Frontal cortex (tissue), 4 donors: ENCODE measurements at places on chromosomes 13 and 19. TPM values are rescaled to one million over a fixed set of nuclear protein-coding genes. Genes with fewer than 3 reads are reported as not detected.

GRCh38 chr13:28415994-28416421, 78.9 kb downstream of the FLT1 start:
- no peak for DNase-seq

DNA sequence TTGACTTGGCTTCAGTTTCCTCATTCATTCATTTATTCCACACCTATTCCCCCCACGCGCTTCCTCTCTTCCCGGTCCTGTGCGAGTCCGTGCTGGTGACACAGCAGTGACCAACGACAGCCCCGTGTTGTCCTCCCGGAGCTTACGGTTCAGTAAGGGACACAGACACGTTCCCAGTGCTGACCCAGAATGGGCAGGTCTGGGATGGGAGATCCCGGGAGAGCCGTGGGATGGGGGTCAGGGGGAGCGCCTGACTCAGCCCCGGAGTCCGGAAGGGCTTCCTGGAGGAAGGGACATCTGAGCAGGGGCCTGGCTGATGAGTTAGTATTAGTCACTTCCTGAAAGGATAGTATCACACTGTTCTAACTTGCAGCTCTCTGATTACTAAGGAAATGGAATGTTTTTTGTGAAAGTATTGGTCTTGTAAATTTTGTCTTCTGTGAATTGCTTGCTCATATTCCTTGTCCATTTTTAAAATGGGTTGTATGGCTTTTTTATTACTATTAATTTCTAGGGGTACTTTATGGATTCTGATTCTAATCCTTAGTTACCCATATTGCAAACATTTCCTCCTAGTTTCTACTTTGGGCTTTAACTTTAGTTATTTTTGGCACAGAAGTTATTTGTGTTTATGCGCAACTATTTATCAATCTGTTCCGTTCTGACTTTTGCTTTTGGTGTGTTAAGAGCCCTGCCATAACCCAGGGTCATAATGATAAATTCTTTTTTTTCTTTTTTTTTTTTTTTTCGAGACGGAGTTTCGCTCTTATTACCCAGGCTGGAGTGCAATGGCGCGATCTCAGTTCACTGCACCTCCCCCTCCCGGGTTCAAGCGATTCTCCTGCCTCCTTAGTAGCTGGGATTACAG, 708 bp upstream of the ERCC1 start:
- DNase-seq = no peak

Gene GPR108
- 8.6 TPM for total RNA-seq

DNA sequence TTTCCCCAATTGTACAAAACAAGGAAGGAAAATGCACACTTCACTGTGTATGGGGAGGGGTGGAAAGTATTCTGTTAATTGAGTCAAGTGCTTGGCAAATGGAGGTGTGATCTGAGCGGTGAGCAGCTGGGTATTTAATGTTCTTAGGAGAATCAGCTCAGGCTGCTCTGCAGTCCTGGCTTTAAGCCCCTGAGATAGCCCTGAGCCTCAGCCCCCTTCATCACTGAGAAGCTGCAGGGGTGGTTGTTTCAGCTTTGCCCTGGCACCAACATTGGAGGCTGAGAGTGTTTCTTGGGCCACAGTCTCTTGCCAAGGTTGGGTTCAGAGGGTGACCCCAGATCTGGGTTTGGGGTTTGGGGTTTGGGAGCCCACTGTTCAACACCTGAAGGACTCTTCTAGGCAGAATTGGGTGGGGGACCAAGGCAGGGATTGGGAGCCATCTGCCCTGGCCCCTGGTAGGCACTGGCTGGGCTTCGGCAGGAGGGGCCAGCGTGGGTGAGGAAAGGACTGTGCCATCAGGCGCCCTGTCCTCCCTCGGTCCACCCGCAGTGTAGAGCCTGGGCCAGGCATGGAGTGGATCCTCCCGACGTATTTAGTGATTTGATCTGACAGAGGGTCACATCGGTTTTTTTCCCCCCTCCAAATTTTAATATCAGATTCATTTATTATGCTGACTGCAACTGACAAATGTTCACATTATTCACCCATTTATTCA, 66.7 kb upstream of the ZNF536 start:
- DNase-seq = no peak

Gene ZNF790
- 26.1 TPM for total RNA-seq

GRCh38 chr13:27644302-27644701, 22.6 kb downstream of the POLR1D start:
- no peak for DNase-seq

GRCh38 chr19:43489979-43490599, 14.5 kb downstream of the PHLDB3 start:
- DNase-seq = no peak

GRCh38 chr13:79160818-79161217, 245.2 kb downstream of the RBM26 start:
- no peak for DNase-seq

Gene RNF17
- 3.3 TPM for total RNA-seq

Gene FPR1
- total RNA-seq = 4.5 TPM

- DNase-seq = no peak
Measured at GRCh38 chr13:50128428-50128931, 113.2 kb downstream of the KCNRG start.

GRCh38 chr19:16714702-16715287, 4.9 kb upstream of the NWD1 start:
- no peak for DNase-seq

Gene FFAR2
- total RNA-seq = under 0.01 TPM

- no peak for DNase-seq
Measured at GRCh38 chr19:30666301-30666803, 294.2 kb downstream of the ZNF536 start.

Gene CLDND2
- not detected for total RNA-seq

Gene GRIK5
- total RNA-seq = 13.9 TPM

GRCh38 chr19:31303262-31303815, 45.9 kb downstream of the TSHZ3 start:
- no peak for DNase-seq
